Islet precursor cell (in vitro differentiated cells): ENCODE measurements at places on chromosomes 7 and 10.

DNA sequence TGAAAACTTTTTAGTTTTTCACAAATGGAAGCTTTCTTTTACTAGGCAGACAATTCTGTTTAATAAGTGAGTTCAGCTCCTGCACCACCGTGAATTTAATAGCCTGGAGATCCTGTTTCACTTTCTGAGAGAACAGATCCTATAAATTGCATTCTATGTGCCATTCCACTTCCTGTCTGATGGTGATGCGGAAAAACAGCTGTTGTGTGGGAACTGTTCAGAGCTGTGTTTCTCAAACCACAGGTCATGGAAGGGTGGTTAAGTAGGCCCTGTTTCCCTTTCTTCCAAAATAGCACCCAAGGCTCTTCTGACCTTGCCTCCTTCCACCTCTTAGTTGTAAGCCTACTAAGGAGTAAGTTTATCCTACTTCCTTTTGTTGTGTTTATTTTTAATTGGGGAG lies 97.2 kb upstream of the DKK1 start:
- DNase-seq: peak; percentile 68

GRCh38 chr7:11469028-11469745 lies 362.8 kb downstream of the THSD7A start:
- no peak for DNase-seq

DNA sequence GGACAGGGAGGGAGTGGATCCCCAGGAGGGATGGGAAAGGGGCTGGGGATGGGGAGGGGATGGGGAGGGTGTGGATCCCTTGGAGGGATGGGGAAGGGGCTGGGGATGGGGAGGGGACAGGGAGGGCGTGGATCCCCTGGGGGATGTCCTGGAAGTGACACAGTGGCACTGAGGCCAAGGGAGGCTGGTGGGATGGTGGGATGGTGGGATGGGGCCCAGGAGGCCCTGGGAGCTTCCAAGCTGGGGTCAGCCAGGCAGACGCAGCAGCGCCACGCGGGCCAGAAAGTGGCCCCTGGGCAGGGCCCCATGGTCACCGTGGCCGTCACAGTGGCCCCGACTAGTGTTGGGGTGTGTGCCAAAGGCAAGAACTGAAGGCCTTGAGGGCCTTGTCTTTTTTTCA lies 67.8 kb downstream of the INPP5A start:
- peak; percentile 35 for DNase-seq

- peak; percentile 61 for DNase-seq
Measured at GRCh38 chr10:5812283-5813090, 747 bp downstream of the GDI2 start.

GRCh38 chr7:104926601-104927041 lies 87.4 kb upstream of the KMT2E start:
- no peak for DNase-seq

DNA sequence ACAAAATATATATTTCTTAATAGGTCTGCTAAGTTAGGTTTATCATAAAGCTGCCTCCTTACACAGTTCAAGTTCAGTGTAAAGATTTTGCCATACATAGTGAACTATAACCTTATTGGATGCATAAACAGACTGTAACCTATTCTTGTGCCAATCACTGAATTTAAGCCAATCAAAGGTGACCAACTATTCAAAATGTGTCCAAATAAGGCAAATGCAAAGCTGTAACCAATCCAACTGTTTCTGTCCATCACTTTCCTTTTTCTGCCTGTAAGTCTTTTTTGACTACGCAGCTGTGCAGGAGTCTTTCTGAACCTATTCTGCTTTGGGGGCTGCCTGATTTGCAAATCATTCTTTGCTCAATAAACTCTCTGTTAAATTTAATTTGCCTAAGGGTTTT lies 11.6 kb upstream of the DNMBP start:
- no peak for DNase-seq

DNA sequence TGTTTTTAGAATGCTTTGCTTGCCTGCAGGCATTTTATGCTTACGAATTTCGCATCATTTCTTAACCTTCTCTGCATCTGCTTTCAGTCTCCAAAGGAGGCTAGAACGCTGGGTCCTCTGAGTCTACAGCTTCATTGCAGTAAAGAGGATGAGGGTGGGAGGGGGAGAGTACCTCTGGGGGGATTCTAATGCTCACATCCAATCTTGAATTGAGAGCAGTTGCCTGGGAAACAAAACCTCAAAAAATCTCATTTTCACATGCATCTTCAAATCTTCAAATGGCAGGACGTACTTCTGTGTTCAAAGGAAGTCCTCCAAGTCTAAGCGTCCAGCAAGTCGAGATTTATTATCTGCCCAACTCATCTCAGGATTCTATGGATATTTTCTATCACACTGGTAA lies 100.7 kb upstream of the PRKCQ start:
- DNase-seq: no peak

DNA sequence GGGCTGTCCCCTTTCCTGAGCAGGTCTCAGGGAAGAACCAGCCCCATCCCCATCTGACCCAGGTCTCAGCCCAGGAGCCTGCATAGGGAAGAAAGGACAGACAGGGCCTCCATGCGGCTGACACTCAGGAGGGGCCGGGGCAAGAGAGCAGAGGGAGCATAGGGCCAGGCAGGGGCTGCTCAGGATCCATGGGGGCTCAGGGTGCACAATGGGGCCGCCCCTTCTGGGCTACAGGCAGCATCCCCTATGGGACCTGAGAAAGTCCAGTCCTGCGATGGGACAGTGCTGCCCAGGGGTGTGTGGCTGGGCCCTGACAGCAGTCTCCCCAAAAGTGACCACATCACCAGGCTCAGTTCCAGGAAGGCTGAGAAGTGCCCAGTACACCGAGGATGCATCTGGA lies 32.7 kb upstream of the ZNF735 start:
- no peak for DNase-seq
